ENCODE measurements at places on chromosomes 5 and 9.

DNA sequence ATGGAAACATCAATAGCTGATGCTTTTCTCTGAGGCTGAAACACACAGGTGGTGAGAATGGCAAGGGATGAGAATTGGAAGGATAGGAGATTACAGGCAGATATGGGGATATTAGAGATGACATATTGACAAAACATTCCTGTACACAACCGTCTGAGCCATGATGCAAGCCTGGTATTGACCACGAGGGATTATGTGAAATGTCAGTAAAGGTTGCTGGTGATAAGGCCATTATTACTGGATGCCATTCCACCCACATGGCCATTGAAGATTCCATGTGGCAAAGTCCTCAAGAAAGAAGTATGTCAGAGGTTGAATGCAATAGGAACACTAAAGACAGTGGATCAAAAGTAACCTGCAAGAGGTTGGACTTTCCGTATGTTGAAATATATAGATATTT is 15.7 kb downstream of the GRAMD2B start:
- DNase-seq, result no peak

- no peak for DNase-seq
Observed at GRCh38 chr9:3912280-3912679, 386.5 kb upstream of the RFX3 start.

- no peak for DNase-seq
Observed at GRCh38 chr5:116522356-116523136, 52.1 kb downstream of the SEMA6A start.

DNA sequence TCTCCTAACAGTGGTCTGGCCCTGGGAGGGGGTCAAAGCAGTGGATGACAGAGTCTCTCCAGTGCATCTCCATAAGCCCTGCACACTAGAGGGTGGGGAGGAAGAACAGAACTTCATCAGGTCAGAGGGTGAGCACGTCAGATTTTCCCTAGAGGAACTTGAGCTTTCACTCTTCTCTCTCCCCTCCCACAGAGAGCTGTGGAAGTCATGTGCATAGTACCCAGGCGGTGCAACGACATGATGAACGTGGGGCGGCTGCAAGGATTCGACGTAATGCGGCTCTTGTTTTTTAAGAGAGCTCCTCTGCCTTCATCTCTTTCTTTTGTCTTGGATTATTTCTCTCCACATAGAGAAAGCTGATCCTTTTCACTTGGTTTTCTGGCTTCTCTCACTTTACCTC is 100.2 kb upstream of the OTULINL start:
- DNase-seq, result no peak

DNA sequence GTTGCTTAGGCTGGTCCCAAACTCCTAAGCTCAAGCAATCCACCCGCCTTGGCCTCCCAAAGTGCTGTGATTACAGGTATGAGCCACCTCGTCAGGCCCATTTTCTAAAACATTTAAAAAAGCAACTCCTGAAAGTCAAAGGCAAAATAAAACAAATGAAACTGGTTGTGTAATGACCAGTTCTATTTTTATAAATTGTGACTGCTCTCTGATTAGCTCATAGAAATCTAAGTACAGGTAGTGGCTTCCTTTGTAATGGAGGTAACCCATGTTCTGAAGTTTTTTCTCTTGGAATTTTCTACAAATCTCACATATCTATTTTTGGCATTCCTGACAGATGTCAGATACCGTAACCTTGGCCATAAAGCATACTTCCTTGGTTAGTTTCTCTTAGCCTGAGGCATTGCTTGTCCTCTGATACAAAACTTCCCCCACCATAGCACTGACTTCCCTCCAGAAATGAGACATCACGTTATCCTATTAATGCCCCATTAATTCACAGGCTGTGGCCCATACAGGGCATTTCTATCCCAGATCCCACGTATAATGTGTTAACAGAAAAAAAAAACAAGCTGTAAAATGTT is 14.1 kb upstream of the AK3 start:
- no peak for DNase-seq

DNA sequence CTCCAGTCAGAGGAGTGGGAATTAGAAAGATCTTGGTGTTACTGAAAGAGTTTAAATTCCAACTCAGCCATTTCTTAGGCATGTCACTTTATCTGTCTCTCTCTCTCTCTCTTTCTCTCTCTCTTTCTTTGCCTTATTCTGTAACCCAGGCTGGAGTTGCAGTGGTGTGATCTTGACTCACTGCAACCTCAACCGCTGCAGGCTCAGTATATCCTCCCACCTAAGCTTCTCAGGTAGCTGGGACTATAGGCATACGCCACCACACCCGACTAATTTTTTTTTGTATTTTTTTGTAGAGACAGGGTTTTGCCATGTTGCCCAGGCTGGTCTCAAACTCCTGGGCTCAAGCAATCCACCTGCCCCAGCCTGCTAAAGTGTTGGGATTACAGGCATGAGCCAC is 18.3 kb downstream of the RABEPK start:
- DNase-seq, result no peak

- no peak for DNase-seq
Observed at GRCh38 chr5:94632024-94632423, 13.6 kb downstream of the SLF1 start.

DNA sequence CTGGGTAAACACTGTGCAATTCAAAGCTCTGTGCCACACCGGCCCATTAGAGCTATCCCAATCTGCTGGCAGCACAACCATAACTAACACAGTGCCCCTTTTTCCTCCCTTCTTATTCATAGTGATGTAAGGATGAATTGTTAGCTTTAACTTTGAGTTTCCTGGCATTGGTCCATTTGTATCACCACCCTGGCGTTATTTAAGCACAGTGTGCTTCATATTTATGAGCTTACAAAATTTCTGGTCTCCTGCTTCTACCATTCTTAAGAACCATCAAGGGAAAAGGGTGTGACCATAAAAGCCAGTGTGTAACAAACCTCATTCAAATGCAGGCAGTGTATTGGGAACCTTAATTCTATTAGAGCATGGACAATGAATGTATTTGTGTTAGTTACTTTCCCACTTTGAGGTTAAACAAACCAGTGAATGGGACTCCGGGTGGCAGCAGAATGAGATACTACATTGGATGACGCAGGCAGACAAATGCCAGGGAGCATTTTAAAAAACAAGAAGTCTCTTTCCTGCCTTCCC is 222.6 kb downstream of the TMEM161B start:
- DNase-seq, result no peak

Data from memory B cell (primary cell).